Posterior cingulate gyrus (tissue), 11 donors: ENCODE measurements at places on chromosomes 2 and 18.

- no peak for DNase-seq
Observed at GRCh38 chr2:74554820-74555531, 456 bp downstream of the DOK1 start.

- no peak for DNase-seq
Observed at GRCh38 chr2:54666131-54666633, 57.3 kb upstream of the EML6 start.

DNA sequence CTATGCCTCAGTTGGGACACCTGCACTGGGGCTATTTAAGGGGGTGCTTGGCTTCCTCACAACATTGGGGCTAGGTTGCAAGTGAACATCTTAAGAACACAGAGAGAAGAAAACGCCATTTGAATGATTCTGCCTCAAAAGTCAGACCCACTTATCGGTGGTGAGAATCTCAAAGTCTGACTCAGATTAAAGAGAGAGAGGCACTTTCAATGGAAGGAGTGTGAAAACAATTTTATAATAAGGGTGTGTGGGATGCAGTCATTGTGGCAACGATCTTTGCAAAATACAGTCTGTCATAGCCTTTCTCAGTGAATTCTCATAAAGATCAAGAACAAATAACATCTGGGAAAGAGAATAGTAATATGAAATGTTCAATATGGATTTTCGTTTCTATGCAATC, 41.8 kb downstream of the CCDC102B start:
- DNase-seq = no peak

- DNase-seq = no peak
Observed at GRCh38 chr2:112938904-112939303, 27.9 kb downstream of the IL37 start.

DNA sequence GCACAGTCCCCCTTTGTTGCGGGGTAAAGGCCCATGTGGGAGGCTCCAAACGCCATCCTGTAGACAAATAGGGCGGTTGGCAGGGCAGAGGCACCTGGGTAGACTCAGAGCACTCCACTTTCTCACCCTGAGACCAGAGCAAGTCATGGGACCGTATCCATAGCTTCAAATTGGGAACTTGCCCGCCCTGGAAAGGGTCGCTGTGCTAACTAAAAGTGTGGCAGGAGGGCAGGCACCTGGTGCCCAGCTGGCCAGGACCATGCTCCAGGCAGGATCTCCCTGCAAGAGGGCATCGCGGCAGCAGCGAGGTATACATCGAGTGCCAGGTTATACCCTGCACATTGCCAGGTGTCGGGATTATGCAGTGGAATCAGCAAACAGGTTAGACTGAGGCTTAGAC, 20.8 kb upstream of the SCLY start:
- DNase-seq = no peak

DNA sequence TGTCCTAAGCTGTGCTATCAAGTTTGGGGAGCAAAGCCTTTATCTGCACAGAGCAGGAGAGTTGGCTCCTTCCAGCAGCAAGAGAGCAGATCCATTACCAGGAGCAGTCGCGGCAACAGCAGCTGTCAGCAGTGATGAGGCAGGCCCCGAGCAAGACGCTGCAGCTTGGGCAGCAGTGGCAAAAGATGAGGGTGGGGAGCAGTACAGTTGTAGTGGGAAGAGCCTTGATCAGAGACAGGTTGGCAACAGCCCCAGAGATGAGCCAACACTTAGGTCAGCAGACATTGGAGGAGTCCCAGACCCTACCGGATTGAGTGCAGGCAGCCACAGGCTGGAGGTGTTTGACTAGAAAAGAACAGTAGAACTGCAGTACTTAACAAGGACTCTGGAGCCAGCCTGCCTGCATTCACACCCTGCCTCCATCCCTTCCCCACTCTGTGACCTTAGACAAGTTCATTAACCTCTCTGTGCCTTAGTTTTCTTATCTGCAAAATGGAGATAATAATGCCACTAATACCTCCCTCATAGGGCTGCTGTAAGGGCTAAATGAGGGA, 117.1 kb upstream of the SERTAD2 start:
- peak; percentile 88 for DNase-seq

DNA sequence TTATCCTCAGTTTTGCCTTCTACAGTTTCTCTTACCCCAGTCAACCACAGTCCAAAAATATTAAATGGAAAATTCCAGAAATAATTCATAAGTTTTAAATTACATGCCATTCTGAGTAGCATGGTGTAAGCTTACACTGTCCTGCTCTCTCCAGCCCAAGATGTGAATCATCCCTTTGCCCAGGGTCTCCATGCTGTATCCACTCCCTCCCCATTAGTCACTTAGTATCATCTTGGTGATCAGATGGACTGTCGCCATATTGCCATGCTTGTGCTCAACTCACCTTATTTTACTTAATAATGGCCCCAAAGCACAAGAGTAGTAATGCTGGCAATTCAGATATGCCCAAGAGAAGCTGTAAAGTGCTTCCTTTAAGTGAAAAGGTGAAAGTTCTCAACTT, 18.5 kb upstream of the CCNT2 start:
- no peak for DNase-seq

GRCh38 chr2:64108666-64109241, 35.5 kb downstream of the PELI1 start:
- DNase-seq = no peak

GRCh38 chr2:134142903-134143302, 111.0 kb upstream of the MGAT5 start:
- no peak for DNase-seq
